ENCODE measurements at places on chromosomes 13 and 19.

- DNase-seq: no peak
Observed at GRCh38 chr19:4354282-4354681, 10.9 kb downstream of the MPND start.

- DNase-seq: no peak
Observed at GRCh38 chr13:39875111-39875987, 219.9 kb downstream of the COG6 start.

DNA sequence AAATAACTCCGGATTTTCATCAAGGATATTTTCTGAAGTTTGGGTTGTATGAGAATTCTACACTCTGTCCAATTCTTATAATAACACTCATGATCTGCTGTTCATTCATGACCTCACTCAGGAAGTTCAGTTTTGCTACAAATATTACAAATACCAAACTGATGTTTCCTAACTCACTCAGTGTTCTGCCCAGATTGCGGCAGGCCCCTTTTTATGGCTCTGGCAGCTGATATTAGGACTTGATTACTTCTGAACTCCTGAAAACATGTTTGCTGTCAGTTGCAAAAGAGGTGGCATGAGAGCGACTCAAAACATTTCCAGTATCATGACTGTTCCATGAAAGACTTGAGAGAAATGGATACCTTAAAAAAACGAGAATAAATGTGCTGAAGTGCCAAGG is 188.0 kb downstream of the RGCC start:
- DNase-seq: no peak

- DNase-seq: no peak
Observed at GRCh38 chr13:70585109-70585508, 476.9 kb upstream of the KLHL1 start.

GRCh38 chr19:46340051-46340659 is 6.7 kb upstream of the PPP5C start:
- DNase-seq: no peak

DNA sequence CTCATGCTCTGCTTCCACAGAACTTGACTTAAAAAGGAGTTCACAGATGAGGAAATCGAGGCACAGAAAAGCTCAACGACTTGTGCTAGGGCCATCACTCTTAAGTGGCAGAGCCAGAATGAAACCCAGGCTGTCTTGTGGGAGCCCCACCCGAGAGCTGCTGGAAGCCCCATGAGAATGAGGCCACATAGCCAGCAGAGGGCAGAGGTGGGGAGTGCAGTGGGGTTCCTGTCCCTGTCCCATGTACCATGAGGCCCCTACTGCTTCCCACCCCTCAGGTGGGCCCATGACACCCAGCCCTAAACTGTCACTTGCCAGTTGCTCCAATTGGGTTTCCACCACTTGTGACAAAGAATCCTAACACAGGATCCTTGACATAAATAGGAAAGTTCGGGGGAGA is 175.9 kb downstream of the IRS2 start:
- DNase-seq: no peak

DNA sequence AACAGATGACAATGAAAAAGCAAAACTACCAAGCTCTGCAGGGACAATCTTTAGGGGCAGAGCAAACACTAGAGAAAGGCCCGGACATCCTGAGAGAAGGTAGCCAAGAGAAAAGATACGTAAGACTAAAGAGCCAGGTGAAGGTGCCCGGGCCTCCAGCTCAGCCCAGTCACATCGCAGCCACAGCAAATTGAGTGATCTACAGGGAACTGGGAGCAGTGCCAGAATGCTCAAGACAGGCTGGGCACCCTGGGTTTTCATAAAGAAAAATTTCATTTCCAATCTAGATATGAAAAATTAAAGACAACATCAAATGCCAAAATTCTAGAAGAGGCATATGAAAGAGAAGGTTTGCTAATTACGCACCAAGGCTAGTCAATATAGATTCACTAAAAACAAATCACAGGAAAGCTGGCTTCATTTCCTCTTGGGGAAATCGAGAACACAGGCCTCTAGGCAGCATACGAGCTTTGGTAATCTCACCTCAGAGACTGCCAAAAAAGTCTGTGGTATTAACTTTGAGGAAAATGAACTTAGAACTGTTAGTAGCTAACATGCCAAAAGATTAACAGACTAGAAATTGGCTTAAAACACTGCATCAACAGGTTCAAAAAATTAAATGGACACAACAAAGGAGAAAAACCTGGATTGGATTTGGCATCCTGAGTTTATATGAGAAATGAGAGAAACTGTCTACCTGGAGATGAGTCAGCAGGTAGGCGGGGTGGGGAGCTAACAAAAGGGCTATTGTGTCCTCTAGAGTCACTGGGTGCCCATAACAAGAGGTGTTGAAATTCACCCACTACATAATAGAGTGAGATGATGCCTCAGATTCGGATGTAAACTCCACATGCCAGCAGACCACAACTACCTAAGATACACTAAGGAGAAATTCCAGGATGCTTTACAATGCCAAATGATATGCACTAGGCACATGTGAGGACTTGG is 6.6 kb downstream of the ANKRD10 start:
- DNase-seq: no peak

DNA sequence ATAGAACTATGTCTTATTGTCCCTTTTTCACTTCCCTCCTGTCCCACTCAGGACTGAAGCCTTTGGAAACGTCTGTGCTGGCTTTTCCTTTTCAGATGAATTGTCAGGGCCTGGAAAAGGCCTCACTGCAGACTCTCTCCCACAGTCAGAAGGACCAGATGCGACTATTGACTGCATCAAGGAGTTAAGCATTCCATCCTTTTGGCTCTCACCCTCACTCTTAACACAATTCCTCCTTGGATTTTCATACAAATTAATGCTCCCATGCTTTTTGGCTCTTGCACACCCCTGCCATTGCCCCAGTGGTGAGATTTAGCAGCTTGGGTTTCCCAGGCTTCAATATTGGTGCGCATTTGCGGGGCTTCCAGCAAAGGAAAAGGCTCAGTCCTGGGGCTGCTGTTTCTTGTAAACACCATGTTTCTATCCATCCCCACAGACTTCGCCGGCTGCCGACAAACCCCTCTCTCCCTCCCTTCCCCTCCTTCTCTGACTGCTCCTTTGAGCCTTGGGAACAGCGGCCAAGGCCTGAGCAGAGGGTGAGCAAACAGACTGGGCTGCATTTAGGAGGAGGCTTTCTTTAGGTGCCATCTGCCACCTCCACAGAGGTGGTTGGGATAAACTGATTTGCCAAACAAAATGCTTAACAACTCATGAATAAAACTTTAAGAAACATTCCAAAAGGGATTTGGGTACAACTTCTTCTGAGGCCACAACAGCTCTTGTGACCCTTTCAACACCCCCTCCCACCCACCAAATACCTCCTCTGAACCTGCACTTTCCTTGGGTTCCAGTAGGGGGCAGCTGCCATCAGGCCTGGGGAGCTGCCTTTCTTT is 48.6 kb upstream of the PCDH8 start:
- no peak for DNase-seq

GRCh38 chr13:59343993-59344822 is 819.5 kb downstream of the DIAPH3 start:
- no peak for DNase-seq

Measured in GOT3 (cell line).